Cerebellum (tissue), 4 donors: ENCODE measurements at places on chromosomes 4 and X. TPM values are rescaled to one million over a fixed set of nuclear protein-coding genes. Genes with fewer than 3 reads are reported as not detected.

PAGE2B gene
- not detected for total RNA-seq

CCSER1 gene
- total RNA-seq: 200 TPM

PABPC1L2A gene
- total RNA-seq: 0.91 TPM

PITX2 gene
- not detected for total RNA-seq

ASMT gene
- 0.45 TPM for total RNA-seq

TEX13B gene
- not detected for total RNA-seq
